ENCODE measurements at places on chromosomes 1 and 21. TPM values are rescaled to one million over a fixed set of nuclear protein-coding genes. Genes with fewer than 3 reads are reported as not detected.

DNA sequence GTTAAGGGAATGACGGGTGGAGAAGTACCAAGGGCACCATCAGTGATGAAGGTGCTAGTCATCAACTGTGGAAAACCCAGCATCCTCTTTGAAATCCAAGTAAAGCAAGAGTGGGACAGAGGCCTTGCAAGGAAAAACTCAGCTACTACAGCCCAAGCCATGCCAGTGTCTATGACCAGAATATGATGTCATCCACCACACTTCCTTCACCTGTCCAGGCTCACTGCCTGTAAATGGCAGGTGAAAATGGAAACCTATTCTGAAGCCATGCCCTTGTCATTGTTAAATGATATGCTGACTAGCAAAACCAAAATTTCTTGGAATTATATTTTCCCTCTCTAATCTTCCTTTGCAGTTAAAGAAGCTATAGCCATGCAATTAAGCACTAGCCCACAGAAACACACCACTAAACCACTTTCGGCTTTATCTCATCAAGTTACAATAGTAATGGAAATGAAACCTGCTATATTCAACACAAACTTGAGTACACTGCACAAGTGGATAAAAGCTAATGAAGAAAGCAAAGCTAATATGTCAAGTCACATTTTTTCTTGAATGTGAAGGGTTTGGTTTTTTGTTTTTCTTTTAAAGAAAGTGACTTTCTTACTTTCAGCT is 96.3 kb upstream of the RALGPS2 start:
- no peak for DNase-seq

GRCh38 chr21:39141502-39141901 is 41.7 kb downstream of the PSMG1 start:
- DNase-seq: no peak

The MPC2 gene
- 78.3 TPM for polyA plus RNA-seq

The LEFTY2 gene
- 4.2 TPM for polyA plus RNA-seq

The RIMS3 gene
- polyA plus RNA-seq: 3.7 TPM

DNA sequence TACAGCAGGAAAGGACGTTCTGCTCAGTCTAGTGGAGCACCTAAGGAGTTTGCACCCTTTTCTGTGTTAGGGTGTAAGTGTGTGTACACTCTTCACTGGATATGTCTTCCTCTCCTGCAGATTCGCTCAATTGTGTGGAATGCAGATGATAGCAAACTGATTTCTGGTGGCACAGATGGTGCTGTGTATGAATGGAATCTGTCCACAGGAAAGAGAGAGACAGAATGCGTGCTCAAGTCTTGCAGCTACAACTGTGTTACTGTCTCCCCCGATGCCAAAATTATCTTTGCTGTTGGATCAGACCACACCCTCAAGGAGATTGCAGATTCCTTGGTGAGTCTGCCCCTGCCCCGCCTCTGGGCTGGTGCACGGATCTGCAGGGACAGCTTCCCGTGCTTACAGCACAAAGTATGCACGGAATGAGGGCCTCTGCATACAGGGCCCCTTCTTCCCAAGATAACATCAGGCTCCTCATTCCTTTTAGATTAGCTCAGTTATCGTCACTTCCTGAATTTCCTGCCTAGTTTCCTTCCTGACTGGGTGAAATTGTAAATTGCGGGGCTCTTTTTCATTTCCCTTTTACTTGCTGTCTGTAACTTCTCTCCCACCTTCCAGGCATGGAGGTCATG is 34.6 kb downstream of the CFAP57 start:
- DNase-seq: no peak

GRCh38 chr21:16076465-16076864 is 346.7 kb downstream of the USP25 start:
- no peak for DNase-seq

The HHIPL2 gene
- not detected for polyA plus RNA-seq

DNA sequence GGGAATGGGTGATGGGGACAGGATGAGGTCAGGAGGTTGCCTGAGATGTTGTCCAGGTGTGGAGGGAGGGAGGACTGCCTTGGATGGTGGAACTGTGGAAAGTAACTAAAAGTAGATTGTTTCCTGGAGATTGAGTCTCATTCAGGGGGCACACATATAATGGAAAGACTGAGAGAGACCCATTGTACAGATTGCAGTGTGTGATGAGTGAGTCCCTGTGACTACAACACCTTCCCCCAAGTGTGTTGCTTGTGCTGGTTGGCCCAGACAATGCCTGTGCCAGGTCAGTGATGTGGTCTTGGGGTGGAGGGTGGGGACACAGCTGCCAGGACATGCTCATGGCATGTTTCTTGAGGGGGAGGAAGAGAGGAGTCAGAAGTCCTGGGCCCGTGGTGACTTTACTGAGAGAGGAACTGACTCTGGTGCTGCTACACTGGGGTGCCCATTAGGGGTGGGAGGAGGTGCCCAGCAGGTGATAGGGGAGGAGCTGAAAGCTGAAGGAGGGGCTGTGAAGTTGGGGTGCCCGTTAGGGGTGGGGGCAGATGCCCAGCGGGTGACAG is 5.2 kb downstream of the SNAP47 start:
- no peak for DNase-seq

- DNase-seq: peak; percentile 80
These were observed 73.5 kb downstream of the BACH1 start for GRCh38 chr21:29372063-29372802.

The F5 gene
- polyA plus RNA-seq: 0.20 TPM

DNA sequence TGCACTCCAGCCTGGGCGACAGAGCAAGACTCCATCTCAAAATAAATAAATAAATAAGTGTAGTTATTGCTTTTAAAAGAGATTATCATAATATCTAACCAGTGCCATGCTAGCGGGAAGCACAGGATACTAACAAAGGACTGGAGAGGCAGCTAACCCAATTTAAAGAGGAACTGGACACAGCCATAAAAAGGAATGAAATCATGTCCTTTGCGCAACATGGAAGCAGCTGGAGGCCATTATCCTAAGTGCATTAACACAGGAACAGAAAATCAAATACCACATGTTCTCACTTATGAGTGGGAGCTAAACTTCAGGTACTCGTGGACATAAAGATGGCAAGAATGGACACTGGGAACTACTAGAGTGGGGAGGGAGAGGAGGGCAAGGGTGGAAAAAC is 54.9 kb downstream of the TM2D1 start:
- no peak for DNase-seq

The ATP1A4 gene
- polyA plus RNA-seq: 0.87 TPM

The RAB25 gene
- 7.5 TPM for polyA plus RNA-seq

DNA sequence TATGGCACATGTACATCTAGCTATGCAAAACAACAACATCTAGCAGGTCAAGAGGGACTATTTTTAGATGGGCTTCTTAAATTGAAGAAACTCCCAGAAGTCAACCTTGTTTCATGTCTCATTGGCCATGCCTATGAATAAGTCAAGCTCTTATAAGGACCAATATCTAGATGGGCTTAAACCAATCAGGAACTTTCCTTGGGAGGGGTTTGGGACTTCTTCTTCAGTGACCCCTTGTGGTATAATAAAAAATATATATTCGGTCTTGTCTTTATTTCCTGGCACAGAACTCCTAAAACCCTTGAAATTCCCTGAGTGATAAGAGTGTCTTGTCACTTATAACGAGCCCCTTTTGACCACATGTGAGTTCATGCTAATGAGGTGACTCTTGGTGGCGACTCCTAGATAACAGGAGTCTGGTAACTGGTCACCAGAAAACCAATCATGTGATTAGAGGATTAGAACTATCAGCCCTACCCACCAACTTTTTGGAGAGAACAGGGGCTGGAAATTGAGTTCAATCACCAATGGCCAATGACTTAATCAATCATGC is 218.3 kb downstream of the HHIPL2 start:
- no peak for DNase-seq

The TCHH gene
- polyA plus RNA-seq: not detected

GRCh38 chr21:25360593-25360992 is 246.7 kb downstream of the MRPL39 start:
- no peak for DNase-seq

The IGFN1 gene
- 2.7 TPM for polyA plus RNA-seq

DNA sequence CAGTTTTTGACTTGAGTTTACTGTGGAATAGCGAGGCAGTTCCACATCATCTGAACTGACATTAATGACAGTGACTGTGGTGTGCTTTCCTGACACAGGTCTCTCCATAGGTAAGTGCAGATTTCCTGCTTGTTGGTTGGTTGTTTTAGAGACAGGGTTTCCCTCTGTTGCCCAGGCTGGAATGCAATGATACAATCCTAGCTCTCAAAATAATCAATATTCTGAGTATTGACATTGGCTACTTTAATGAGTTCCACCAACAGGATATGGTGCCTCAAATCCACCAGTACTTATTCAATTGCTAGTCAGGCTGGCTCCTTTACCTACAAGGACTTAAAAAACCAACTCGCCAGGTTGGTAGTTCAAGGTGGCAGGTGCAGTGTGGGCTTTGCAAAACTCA is 63.8 kb downstream of the CLSTN1 start:
- DNase-seq: no peak

- no peak for DNase-seq
These were observed 251.1 kb downstream of the CAMTA1 start for GRCh38 chr1:7036386-7036785.

DNA sequence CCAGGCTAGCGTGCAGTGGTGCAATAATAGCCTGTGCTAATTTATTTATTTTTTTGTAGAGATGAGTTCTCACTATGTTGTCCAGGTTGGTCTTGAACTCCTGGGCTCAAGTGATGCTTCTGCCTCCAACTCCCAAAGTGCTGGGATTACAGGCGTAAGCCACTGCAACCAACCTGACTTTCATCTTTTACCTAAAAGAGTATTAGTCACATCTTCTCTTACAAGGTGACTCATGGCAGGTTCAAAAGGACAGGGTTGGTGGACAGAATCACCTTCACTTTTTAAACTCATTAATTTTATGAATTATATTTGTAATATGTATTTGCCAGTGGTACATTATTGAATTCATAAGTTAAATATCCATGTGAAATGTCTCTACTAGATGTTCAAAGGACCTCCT is 18.1 kb downstream of the JAM2 start:
- no peak for DNase-seq

DNA sequence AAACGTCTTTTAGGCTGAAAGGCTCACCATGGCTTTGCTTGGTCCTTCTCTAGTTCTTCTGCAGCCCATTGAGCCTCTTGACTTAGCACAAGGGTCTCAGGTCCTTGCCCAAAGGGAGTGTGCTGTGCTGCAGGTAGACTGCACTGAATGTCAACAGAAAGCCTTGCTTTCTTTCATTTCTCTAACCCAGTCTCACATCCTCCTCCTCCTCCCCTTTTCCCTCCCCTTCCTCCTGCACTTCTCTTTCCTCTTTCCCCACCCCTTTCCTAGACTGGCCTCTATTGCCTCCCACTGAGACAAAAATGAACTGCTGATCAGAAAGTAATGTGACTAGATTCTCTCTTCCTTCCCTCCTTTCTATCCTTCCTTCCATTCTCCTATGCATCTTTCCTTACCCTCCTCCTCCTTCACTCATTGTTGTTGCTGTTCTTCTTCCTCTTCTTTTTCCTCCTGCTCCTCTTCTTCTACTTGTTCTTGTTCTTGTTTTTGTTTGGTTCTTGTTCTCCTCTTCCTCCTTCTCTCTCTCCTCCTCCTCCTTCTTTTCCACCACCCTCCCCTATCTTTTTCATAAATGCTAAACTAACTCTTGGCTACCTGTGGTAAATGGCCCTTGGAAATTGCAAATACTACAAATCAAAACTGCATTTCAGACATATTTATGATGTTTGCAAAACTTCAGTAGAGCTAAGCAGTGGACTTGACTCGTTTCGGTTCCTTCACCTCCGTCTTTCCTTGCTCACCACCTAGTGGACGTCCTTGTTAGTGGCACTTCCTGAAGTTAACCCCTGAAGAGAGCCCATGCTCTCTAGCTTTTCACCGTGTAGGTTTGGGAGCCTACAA is at the start of gene SELL:
Gene SELL, minus strand, starts transcription at position 152 of the 840 bp plus-strand sequence. Its CDS starts 122 bp downstream, at position 30.
- DNase-seq: peak; percentile 57

GRCh38 chr1:182768963-182769362 is 20.6 kb upstream of the NPL start:
- DNase-seq: no peak

DNA sequence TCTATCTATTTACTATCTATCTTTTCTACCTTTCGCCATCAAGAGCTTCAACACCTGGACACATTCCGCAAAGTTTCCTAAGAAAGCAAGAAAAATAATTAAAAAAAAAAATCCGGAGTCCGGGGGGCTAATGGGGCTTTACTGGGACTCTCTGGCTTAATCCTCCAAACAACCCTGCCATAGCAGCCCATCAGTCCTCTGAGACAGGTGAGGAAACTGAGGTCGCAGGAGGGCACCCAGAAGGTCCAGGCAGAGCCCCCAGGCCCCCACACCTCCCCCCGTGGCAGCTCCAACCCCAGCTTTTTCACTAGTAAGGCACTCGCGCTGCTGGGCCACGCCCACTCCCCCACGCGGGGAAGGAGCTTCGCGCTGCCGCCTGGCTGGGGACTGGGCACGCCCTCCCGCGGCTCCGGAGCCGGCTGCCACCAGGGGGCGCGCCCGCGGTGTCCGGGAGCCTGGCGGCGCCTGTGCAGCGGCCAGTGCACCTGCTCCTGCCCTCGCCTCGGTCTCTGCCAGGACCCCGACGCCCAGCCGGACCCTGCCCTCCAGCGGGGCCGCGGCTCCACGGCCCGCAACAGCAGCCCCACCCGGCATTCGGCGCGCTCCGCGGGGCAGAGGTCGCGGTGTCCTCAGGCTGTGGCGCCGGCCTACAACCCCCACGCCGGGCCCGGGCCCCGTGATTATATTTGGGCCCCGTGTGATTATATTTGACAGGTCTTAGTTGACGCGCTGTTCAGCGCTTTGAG is 54.1 kb upstream of the SAMD11 start:
- DNase-seq: peak; percentile 16

DNA sequence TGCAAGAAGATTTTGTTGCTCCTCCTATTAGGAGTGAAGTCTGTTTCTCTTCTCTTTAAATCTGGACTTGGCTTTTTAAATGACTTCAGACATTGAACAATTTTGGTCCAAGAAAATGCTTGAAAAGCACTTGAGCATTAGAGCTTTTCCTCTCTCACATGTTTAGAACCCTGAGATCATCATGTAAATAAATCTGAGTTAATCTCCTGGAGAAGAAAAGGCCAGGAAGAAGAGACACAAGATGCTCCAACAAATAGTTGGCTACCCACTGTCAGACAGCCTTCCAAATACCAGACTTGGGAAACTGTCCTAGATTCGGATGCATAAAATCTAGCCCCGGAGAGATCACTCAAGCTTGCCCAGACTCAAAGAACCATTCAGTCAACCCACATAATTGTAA is 1353.1 kb upstream of the ADGRL4 start:
- peak; percentile 4 for DNase-seq

GRCh38 chr1:7376676-7377075 is 394.4 kb upstream of the VAMP3 start:
- DNase-seq: no peak
